Right cardiac atrium (tissue), 5 donors: ENCODE measurements at places on chromosomes 7 and 10. TPM values are rescaled to one million over a fixed set of nuclear protein-coding genes. Genes with fewer than 3 reads are reported as not detected.

DNA sequence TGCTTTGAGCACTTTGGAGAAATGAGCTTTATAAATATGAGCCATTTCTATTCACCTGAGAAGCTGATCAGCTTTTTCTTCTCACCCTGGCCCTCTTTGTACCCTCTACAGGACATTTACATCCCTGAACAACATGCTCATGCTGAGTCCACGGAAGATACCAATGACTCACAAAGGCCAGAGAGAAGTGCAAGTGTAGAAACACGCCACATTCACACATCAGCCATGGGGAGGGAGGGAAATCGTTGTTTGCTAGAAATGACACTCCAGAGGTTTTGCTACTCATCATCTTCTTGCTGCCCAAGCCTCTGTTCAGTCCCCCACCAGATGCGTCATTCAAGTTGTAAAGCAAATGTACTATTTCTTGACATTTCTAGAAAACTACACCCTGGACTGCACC, 2.8 kb upstream of the UCN3 start:
- DNase-seq = no peak

GRCh38 chr7:86692755-86693154, 49.0 kb downstream of the GRM3 start:
- no peak for DNase-seq

Gene ZNF735
- not detected for polyA plus RNA-seq

DNA sequence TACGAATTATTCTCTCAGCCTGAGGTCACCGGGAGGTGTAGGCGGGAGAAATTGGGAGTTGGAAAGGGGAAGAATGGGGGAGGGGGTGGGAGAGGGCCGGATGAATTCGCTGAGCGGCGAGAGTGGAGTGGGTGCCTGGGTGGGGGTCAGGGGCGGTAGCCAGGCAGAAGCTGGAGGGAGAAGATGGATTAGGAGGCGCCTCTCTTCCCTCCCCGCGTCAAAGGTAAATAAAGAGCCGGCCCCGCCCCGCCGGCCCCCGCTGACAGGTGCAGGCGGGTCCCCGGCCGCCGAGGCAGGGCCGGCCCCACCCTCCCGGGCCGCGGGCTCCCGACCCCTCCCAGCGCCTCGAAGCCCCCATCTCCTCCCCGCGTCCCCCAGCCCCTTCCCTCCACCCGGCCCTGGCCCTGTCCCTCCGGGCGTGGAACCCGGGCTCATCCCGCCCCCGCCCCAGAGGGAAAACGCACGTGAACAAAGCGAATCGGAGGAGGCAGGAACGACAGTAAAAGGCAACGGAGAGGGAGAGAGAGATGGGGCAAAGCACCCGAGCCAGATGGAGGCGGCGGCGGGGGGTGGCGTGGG, 872 bp downstream of the FAM131B start:
- DNase-seq = no peak

DNA sequence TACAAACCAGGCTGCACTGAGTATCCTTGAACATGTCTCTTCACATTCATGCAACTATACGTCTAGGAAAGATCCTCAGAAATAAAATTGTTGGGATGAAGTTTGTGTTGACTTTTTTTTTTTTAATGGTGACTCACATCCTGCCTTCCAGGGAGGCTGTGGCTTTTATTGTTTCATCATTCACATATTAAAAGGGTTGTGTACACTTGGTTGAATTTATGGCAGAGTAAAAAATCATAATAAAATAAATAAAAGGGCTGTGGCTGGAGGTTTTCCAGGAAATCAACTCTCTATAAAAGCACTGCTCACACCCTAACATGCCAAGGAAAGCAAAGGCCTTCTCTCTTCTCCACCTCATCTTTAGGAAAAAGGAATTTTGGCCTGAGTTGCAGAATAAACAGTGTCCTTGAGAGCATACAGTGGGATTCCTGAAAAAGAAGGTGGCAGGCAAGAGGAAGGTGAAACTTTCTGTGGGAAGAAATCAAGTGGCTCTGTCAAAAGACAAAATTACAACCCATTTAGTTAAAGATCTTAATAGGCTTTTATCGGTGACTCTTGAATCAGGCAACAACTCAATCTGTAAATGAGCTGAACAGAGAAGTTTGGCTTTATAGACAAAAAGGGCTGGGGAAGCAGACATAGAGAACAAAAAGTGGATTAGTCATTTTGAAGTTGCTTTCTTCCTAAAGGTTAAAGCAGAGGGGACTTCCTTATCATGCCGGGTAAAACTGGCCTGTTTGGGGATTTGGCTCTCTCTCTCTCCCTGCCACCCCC, 41.6 kb upstream of the FHIP2A start:
- DNase-seq = no peak

Gene PTPRN2
- polyA plus RNA-seq = 1.9 TPM

Gene DBNL
- polyA plus RNA-seq = 37.5 TPM
